ENCODE measurements at places on chromosomes 1 and 21. TPM values are rescaled to one million over a fixed set of nuclear protein-coding genes. Genes with fewer than 3 reads are reported as not detected.

SRP9 gene
- 238 TPM for total RNA-seq

S100A6 gene
- total RNA-seq, result 530 TPM

CENPS gene
- 16.3 TPM for total RNA-seq

REN gene
- not detected for total RNA-seq

CBS gene
- 20.8 TPM for total RNA-seq

RNU1-3 gene
- 2,397 TPM for total RNA-seq

All from T-helper 2 cell treated with Interferon-gamma antibody and Interleukin-4, amounts not matched to agents 100 ng/mL and 5 ng/mL, for 36 hours (primary cell).